ENCODE measurements at places on chromosomes 16 and 17. TPM values are rescaled to one million over a fixed set of nuclear protein-coding genes. Genes with fewer than 3 reads are reported as not detected.
A peak's percentile ranks its signal among the peaks of the same experiment; 100 is the strongest.

CA7 gene
- not detected for total RNA-seq

DGKE gene
- total RNA-seq = 2.2 TPM

CDH16 gene
- total RNA-seq = 0.35 TPM

- DNase-seq = no peak
These were observed 43.4 kb upstream of the PRSS54 start for GRCh38 chr16:58338205-58338604.

GRCh38 chr16:12573730-12574383 is 229.8 kb downstream of the CPPED1 start:
- DNase-seq = peak; percentile 76

GRCh38 chr17:54781389-54781788 is 119.3 kb upstream of the TOM1L1 start:
- DNase-seq = no peak

DNA sequence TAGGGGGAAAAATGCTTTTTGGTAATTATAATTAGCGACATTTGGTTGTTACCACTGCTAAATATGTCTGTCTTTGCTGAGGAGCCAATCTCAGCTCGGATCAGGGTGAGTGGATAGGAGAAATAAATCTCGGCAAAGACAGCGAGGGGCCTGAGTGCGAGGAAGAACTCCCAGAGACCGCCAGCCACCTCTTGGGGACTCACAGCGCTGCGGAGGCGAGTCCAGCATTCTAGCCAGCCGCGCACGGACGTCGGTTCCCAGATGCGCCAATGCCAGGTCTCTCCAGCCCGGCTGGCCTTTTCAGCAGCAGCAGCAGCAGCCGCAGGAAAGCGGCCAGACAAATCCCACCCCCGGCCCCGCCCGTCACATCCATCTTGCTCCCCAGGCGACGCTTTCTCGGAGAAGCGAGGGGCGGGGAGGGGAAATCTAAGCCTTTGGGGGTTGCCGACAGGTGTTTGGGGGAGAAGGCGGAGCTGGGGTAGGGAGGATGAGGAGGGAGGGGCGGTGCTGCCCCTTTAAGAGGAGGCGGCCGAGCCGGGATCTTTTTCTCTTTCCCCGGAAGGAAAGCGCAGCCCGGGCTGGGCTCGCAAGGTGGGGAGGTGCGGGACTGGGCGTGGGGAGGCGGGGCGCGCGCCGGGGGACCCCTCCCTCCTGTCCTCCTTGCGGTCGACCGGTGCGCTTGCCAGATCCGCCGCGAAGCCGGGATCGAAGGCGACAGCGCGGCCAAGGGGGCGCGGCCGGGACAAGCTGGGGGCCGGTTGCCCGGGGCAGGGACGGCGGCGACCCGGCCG is at the start of gene ITGA3:
Gene ITGA3, plus strand, starts transcription at position 685 of the 791 bp plus-strand sequence. CDS start 330 bp downstream, outside the sequence.
- DNase-seq = peak; percentile 88

TMEM100 gene
- total RNA-seq = 5.2 TPM

CBFA2T3 gene
- total RNA-seq = 5.9 TPM

ZNF668 gene
- total RNA-seq = 5.9 TPM

GRCh38 chr16:81891736-81892364 is 112.8 kb downstream of the PLCG2 start:
- DNase-seq = no peak

NEUROD2 gene
- total RNA-seq = 0.08 TPM

DNA sequence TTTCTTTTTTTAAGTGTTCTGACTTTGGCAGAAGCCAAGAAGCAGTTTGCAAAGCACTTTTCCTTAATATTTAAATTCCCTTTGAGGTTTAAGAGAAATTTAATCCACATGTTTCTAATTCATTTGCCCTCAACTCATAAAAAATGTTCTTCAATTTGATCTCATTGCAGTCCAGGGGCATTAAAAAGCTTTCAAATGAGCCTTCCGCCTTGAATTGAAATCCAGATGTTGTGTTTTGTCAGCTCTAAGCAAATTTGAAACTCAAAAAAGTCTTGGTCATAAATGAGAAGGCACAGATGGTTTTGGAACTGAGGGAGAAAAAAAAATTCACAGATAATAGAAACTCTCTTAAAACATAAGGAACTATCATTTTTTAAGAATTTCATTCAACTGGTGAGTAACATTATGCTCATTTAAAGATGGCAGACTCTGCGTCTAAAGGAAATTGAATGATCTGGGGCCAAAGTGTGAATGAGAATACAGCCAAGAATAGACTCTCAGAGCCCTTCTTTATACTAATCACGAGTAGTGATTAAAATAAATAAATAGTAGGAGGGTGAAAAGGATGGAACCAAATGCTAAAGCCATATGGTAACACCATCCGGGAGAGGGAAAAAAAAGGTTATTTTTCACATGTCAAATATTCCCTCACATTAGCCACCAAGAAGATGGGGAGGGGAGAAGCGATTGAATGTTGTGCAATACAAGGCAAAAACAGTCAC is 1304.7 kb downstream of the CDH8 start:
- no peak for DNase-seq

DNA sequence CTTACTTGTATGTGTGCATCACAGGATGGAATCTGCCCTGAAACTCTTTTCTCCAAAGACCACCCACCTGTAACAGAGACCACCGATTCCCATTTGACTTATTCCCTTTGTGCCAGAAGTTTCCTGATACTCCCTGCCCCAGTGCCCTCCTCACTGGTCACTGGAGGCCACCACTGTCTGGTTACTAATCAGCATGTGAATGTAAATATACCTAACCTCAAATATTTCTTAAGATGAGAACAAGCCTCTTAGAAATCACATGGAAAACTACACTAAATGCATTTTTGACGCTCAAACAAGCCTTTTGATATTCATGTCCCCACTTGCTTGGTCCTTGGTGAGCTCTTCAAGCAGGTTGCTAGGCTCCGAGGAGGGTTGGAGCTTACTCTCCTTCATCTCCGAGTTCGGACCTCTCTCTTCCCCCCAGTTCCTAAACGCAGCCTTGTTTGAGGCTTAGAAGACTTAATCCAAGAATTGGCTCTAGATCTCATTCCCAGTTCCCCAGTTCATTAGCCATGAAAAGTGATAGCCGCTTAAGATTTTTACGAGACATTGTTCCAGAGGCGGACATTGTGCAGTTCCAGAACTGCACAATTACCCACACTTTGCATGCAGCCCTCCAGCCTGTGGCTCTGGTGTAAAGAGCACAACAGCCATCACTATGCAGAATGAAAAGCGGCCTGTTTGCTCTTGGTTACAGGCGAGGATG is 579.2 kb upstream of the PSMD7 start:
- no peak for DNase-seq

ADAP2 gene
- 6.8 TPM for total RNA-seq

- DNase-seq = peak; percentile 90
These were observed 126.0 kb upstream of the SDK2 start for GRCh38 chr17:73770115-73770848.

DNA sequence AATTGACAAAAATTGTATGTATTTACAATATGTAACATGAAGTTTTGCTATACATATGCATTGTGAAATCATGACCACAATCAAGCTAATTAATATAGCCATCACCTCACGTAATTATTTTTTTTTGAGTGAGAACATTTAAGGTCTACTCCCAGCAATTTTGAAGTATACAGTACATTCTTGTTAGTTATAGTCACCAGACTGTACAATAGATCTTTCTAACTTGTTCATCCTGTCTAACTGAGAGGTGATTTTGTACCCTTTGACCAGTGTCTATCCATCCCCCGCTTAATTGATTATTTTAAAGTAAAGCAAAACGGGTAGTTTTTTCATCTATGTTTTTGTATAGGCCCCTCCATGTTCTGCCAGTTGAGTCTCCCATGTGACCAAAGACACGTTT is 30.3 kb downstream of the NTN1 start:
- DNase-seq = no peak

DNA sequence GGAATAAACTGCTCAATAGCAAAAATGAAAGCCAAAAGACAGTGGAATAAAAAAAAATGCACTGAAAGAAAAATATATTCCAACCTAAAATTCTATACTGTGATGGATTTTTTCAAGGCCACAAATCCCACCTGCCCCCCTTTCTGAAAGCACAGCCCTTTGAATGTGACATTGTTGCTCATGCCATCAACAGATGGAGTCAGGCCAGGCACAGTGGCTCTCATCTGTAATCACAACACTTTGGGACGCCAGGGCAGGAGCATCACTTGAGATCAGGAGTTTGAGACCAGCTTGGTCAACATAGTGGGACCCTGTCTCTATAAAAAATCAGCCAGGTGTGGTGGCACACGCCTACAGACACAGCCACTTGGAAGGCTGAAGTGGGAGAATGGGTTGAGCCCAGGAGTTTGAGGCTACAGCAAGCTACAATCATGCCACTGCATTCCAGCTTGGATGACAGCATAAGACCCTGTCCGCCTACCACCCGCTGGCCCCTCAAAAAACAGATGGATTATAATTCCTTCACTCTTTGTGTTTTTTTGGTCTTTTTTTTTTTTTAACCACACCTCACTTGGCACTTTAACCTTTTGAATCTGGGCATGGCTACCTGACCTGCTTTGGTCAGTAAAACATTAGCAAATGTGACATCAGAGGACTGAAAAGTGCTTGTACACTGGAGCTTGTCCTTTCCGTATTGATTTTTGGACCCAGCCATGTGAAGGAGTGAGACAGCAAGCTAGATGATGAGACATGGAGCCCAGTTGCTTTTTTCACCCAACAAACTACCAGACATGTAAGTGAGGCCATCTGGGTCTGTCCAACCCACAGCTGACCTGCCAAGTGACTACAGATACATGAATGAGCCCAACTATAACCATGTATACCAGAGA is 36.3 kb downstream of the GLG1 start:
- DNase-seq = no peak

DHX40 gene
- 18.2 TPM for total RNA-seq

KRT36 gene
- total RNA-seq = not detected

TEX14 gene
- total RNA-seq = 0.32 TPM

DNA sequence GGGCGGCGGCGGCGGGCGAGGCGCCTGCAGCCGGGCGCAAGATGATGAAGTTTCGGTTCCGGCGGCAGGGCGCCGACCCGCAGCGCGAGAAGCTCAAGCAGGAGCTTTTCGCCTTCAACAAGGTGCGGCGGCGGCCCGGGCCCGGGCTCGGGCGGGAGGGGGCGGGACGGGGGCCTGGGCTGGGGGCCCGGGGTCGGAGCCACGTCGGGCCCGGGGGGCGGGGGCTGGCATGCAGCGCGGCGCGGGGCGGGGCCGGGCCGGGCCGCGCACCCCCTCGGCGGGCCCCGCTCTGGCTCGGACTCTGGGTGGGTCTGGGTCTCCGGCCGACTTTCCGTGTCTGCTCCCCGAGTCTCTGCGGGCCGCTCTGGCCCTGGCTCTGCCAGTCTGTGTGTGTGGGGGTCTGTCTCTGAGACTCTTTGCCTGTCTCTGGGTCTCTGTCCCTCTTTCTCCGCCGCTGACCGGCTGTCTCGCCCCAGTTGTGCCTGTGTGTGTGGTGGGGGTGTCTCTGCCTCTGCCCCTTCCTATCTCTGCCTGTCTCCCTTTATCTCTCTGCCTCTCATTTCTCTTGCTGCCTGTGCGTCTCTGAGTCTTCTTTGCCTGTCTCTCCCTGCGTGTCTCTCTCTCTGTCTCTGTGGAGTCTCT is 328 bp downstream of the LLGL1 start:
- no peak for DNase-seq

VAC14 gene
- total RNA-seq = 19.0 TPM

GRCh38 chr17:49545806-49546545 is 29.7 kb upstream of the NXPH3 start:
- peak; percentile 61 for DNase-seq

- no peak for DNase-seq
These were observed at the start of gene KRTAP2-4 for GRCh38 chr17:41065829-41066624. TSS of gene KRTAP2-4 (minus strand) at chr17:41065879. CDS start at chr17:41065845, 34 bp downstream.

MYO15A gene
- 0.70 TPM for total RNA-seq

TLCD1 gene
- 2.4 TPM for total RNA-seq

DNA sequence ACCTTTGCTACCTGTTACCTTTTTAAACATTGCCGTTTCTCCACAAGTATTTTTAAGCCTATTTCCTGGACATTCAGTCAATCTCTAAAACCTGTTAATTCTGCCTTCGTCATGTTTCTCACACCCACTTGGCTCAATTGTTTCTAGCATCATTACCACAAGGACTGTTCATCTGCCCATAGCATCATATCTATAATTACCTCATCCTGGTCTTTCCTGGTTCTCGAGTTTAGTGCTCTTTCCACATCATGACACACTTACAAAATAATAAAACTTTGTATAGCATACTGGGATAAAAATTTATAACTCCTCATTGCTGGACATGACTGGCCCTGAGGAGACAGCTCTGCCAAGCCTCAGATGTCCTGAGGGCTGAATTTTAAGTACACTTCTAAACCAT is 104.8 kb downstream of the CYB561 start:
- DNase-seq = no peak

DNA sequence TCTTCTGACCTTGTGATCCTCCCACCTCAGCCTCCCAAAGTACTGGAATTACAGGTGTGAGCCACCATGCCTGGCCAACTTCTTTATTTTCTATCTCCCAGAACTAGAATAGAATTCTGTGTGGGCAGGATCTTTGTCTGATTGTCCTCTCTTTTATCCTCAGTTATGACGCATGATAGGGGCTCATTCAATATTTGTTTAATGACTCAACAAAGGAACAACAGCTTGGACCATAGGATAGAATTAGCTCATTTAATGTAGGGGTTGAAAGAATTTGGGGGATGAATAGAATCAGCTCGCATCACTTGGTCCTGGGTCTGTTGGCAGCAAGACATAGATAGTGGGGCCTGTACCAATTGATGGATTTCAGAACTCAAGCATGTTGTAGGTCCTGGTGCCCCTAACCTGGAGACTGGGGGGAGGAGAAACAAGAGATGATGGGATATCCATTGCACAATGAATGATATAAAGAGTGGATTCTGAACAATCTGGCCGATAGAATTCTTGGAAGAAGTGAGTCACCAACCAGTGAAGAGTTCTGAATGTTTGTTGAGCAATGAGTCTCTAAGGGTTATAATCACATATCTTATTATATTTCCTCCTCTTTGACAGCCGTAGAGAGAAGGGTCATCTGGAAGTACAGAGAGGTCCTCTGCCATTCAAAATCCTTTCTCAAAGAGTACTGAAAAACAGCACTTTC is 250.2 kb downstream of the HS3ST4 start:
- no peak for DNase-seq

GRCh38 chr17:4560837-4561256 is 470 bp upstream of the GGT6 start:
- DNase-seq = no peak

GRCh38 chr17:29043539-29044145 is 701 bp downstream of the PIPOX start:
- DNase-seq = no peak

DNA sequence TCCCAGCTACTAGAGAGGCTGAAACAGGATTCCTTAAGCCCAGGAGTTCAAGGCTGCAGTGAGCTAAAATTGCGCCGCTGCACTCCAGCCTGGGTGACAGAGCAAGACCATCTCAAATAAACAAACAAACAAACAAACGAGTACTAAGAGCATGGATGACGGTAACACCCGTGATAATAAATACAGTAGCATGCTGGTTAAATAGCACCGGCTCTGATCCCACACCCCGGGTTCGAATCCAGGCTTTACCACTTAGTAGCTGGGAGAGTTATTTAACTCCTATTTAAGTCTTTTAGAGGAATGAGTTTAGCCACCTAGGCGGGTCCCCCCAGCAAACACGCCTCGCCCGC is 301 bp upstream of the METTL22 start:
- no peak for DNase-seq

TMEM114 gene
- total RNA-seq = not detected

MRPL58 gene
- 39.3 TPM for total RNA-seq

GRCh38 chr16:46949241-46949892 is 24.1 kb downstream of the DNAJA2 start:
- no peak for DNase-seq

All from cardiac septum (tissue), 1 donor.